A172 (cell line): ENCODE measurements at places on chromosomes 2 and 18. TPM values are rescaled to one million over a fixed set of nuclear protein-coding genes. Genes with fewer than 3 reads are reported as not detected.

GRCh38 chr2:67514515-67514914 lies 117.4 kb downstream of the ETAA1 start:
- peak; percentile 25 for DNase-seq

DNA sequence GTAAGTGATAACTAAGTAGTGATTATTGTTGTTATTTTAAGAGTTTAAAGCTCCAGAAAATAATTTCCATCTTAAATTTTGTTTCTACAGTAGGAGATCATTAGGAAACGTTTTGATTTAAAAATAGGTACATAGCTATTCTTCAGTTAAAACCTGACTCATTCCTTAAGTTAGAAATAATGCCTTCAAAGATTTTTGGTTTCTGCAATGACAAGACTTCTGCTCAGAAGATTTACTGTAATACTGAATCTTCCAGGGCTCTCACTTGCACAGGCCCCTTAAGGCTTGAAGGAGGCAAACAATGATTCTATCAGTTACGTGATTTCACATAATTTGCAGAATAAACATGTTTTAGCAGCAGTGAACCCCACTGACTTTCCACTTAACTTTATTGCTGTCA lies 333.7 kb downstream of the RAD51AP2 start:
- no peak for DNase-seq

- DNase-seq = no peak
These were observed 238.3 kb downstream of the SLC8A1 start for GRCh38 chr2:40213619-40214018.

- no peak for DNase-seq
These were observed 854.3 kb downstream of the LRRTM4 start for GRCh38 chr2:76667821-76668271.

GRCh38 chr2:234412726-234413125 lies 84.2 kb downstream of the ARL4C start:
- peak; percentile 80 for DNase-seq

- DNase-seq = no peak
These were observed 15.0 kb upstream of the OTOF start for GRCh38 chr2:26492749-26493515.

GRCh38 chr2:210159059-210159458 lies 12.2 kb downstream of the KANSL1L start:
- DNase-seq = no peak

DNA sequence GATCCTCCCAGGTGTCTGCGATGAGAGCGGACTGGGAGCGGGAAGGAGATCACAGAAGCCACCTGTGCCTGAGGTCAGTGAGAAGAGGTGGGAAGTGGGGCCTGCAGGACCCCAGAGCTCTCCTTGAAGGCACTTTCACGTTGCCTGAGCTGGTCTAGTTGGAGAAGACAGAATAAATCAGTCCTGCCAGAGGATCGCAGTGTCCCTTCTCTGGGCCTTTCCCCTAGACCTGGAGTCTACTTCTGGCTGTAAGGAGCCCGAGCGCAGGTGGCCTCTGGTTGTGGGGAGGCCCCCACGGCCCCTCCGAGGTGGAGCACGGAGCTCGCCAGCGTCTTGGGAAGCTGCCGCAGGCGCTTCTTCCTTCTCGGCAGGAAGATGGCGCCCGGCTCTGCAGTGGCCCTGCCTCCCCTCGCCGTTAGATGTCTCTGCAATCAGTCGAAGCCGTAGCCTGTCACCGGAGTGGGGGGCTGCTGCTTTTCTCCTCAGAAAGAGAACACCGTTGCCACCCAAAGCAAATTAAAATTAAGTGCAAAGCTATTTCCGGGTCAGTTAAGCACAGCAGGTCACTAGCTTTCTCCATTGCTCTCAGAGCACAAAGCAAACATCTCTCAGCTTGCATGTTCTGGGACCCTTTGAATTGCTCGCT lies 212.0 kb upstream of the MYT1L start:
- no peak for DNase-seq

GRCh38 chr2:3725458-3726250 lies 22.3 kb downstream of the DCDC2C start:
- no peak for DNase-seq

- DNase-seq = no peak
These were observed 17.2 kb downstream of the TNP1 start for GRCh38 chr2:216842636-216843035.

DNA sequence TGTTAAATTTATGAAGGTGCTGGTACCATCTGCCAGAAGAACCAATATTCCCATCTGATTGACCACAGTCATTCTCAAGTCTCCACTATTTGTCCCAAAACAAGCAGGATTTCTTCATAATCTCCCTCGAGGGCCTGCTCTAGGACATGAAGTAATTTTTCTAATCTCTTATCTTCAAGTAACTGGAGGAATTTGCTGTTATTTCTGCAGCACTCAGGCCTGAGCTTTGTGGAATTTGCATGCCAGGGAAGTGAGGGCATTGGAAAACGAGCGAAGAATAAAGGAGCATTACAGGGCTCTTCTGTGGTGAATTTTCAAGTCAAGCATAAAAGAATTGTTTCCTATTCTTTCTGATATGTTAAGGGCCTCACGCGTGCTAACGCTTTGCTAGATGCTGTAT lies 161.2 kb upstream of the EPAS1 start:
- no peak for DNase-seq

DNA sequence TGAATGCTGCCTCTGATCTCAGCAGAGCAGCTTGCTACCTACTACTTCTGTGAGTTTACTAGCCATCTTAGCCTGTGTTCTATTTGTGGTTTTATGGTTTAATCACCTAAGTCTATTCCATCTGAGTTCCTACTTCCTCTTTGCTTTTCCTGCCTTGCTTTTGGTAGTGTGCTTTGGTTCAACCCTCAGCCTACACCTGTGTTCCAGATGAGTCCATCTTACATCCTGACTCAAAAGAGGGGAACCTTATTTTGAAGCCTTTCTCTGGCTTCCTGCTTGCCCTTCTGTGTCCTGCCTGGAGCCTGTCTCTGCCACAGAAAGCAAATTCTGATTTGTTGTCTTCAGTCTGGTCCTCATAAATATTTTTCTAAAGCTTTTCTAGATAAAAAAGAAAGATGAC lies 530.3 kb upstream of the MEX3C start:
- DNase-seq = no peak

DNA sequence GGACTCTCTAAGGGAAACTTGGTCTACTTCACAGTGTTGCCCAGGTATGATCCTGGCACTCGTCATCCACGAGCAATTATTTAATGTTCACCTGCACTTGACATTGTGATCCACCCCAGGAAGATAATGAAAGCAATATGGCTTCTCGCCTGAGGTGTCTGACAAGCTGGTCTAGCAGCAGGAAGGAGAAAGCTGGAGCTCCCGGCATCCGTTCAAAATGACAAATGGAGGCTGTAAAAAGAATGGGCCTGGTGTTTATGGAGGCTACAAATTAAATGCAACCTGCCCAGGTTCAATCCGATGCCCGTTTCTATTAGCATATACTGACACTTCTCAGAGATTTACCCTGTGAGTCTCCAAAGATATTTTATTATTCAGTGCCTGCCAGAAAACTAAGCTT lies 317.6 kb downstream of the CTNNA2 start:
- DNase-seq = no peak

- DNase-seq = no peak
These were observed 56.0 kb downstream of the PARD6G start for GRCh38 chr18:80191264-80191663.

- DNase-seq = no peak
These were observed 607.0 kb upstream of the HS6ST1 start for GRCh38 chr2:128925631-128926030.

DNA sequence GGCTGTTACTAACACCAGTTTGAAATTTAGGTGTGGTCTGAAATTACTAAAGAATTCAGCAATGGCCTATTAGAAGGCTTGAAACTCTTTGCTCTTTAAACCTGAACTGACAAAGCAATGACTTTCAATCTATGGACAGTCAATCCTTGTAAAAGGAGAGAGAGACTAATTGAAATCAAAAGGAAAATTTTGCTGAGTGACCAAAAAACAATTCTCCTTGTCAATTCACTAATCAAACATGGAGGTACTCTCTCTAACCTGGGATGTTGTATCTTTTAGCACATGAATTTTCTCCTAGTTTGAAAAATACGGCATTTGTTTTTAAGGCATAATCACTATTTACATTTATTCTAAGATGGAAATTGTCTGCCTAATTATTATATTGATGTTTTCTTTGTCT lies 49.6 kb upstream of the ATIC start:
- no peak for DNase-seq

- peak; percentile 2 for DNase-seq
These were observed 238.5 kb downstream of the WDR7 start for GRCh38 chr18:56889621-56890020.

DNA sequence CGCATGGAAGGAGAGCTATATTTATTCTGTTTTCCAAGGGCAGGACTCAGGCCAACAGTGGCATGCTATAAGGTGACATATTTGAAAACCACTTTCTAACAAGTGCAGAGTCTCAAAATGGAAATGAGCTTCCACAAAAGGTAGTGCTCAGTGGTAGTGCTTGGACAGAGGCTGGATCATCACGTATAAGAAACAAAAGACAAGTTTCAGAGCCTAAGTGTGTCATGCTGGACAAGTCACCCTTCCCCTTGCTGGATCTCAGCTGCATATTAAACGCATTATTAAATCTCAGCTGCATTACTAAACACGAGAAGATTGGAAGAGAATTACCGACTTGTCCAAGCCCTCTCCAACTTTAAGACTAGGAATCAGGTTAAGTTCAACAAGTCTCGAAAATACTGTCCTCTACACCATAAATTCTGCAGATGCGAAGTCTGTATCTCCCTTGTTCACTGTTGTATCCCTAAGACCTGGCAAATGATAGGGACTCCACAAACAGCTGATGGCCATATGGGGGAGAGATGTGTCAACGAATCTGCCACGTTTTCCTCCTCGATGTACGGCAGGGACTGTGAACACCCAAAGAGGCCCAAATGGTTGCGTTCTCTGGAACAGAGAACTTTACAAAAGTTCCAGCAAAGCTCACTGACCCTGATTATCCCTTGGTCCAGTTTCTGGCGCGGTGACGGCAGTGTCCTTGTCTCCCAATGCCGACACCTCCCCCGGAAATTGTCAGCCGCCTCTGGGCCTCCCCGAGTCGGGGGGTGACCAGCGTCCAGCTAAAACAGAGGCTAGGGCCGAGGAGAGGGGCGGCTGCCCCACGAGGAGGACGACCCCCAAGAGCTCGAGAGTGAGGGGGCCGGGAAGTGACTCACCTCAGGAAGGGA lies 611 bp downstream of the NOL10 start:
- peak; percentile 11 for DNase-seq

GRCh38 chr2:171225302-171225980 lies 64.7 kb upstream of the TLK1 start:
- peak; percentile 94 for DNase-seq

DNA sequence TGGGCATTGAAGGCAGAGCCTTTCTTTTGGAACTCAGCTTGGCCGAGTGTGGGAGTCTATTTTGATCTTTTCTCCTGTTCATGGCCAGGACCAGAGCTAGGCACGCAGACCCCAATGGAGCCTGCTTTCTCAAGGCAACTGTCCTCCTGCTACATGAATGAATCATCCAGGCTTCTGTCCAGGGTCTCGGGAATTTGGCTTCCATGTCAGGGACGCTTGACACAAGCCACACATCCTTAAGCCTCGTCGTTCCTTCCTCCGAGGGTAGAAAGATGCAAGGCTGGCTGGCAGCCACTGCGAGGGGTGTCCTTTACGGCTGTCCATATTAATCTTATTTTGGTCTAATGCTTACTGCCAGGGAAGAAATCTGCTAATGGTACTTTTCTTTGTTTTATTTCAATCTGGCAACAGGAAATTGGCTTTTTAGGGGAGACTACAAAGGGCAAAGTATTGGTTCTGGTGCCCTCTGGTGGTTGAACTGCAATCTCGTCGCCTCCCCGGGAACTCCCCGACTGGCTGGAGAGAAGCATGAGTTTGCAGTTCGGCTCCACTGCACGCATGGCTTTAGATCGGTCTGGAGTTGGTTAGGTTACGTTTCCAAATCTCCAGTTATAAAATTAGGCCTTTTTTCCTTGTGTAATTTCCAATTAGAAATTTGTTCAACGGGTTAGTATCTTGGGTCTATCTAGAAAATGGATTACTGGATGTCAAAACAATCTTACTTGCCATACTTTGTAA lies 135.2 kb downstream of the ALPK2 start:
- DNase-seq = peak; percentile 65

GRCh38 chr2:148483665-148484064 lies 160.9 kb upstream of the EPC2 start:
- DNase-seq = no peak

DNA sequence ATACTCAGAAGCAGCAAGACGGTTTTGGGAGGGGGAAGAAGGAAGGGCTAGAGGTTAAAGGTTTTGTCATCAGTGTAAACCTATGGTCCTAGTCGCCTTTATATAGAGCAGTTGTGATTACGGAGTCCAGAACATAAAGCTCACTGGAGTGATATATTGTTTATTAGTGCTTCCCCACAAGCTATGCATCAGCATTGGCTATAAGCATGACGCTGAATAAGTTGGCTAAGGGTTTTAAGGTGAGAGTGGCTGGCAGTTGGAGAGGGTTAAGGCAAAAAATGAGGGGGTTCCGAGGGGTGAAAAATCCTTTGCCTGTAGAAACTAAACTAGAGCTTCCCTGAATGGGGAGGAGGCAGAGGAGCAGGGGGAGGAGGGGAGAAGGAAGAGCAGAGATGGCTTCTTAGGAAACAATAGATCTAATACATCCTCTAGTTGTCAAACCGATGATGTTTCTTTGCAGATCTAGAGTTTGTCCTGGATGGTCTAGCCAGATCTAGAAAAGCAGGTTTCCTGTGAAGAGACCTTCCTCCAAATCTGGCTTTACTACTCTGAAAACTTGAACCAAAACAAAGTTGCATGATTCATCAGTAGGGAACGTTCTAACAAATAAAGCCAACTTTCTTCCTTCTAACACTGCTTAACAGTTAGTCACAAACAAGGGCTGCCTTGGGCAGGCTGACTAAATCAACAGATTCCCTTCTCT lies 2.5 kb downstream of the KLF7 start:
- peak; percentile 91 for DNase-seq

The ZNG1B gene
- total RNA-seq = 30.7 and 30.8 TPM in 2 replicates

The BMP10 gene
- total RNA-seq = 0.46 TPM in 1 of 2 replicates, not detected in the other

The SERPINB5 gene
- 0.19 TPM in 1 of 2 replicates, not detected in the other for total RNA-seq

The CXCR4 gene
- 2.8 and 4.3 TPM in 2 replicates for total RNA-seq

The SAG gene
- total RNA-seq = not detected in 2 replicates

The ITGB1BP1 gene
- 93.1 and 115 TPM in 2 replicates for total RNA-seq

The DSG2 gene
- total RNA-seq = 51.7 and 55.3 TPM in 2 replicates

The REG3G gene
- not detected in 2 replicates for total RNA-seq

The IL37 gene
- not detected in 2 replicates for total RNA-seq

The ATP6V1B1 gene
- total RNA-seq = 0.93 TPM in 1 of 2 replicates, not detected in the other

The SCYGR2 gene
- not detected in 2 replicates for total RNA-seq

The CIDEA gene
- not detected in 2 replicates for total RNA-seq

The IGFBP5 gene
- total RNA-seq = 4.2 and 4.4 TPM in 2 replicates

The ATP6V1C2 gene
- total RNA-seq = 0.14 and 0.16 TPM in 2 replicates

The ZBTB7C gene
- 1.4 and 3.4 TPM in 2 replicates for total RNA-seq

The IL18R1 gene
- not detected in 2 replicates for total RNA-seq
